ENCODE measurements at places on chromosomes 5 and 9.

- DNase-seq, result no peak
These were observed 38.8 kb downstream of the CWC27 start for GRCh38 chr5:64807520-64807919.

DNA sequence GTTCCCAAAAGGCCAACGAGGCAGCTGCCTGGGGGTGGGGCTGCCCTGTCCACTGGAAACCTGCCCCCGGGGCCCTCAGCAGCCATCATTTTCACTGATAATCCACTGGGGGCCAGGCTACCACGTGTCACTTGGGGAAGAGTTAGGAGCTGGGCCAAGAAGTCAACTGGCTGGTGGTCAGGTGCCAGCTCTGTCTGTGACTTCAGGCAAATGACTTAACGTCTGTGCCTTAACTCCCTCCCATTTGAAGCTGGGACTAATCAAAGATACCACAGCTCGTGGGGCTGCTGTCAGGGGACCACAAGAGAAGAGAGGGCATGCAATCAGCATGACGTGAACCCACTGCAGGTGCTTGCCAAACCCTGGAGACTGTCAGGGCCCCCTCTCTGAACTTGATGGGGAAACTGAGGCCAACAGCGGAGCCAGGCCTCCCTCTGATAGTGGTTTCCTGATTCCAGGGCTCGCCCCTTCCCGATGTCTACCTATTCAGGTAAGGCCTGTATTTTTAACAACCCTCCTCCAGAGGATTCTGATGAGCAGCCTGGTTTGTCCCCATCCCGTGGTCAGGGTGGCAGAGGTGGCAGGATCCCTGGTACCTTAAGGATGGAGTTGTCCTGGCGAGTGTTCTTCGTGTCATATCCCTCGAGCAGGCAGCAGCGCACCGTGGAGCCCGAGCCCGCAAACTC, 12.3 kb upstream of the DPM2 start:
- no peak for DNase-seq

DNA sequence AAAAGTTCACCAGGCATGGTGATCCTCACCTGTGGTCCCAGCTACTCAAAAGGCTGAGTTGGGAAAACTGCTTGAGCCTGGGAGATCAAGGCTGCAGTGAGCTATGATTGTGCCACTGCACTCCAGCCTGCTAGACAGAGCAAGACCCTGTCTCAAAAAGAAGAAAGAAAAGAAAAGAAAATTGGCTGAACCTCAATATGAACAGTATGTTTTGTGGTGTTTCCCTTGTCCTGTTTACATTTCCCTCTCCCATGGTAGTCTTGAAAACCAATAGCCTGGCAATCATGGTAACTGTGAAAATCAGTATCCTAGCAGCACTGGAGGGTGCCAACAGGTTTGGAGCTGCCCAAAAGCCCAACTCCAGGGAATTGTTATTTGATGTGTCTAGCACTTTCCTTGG, 174.1 kb upstream of the NR4A3 start:
- no peak for DNase-seq

DNA sequence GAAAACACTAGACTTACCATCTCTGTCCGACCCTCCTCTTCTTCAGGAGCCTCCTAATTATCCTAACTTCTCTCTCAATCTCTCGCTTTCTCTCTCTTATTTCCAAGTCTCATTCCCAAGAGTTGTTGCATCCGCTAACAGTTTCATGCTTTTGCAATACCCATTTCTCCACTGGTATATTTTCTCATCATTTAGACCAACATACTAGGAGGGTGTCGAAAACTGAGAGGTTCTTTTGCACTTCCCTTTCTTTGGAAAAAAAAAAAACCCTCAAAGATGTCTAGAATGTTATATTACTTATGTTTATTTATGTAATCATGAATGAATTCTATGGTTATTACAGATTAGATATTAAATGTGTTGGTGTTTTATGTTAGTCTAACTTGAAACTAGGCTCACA, 35.9 kb downstream of the SPZ1 start:
- no peak for DNase-seq

- DNase-seq, result no peak
These were observed 234.3 kb downstream of the NR3C1 start for GRCh38 chr5:143168921-143169810.

- no peak for DNase-seq
These were observed 364.1 kb downstream of the MAN2A1 start for GRCh38 chr5:110053824-110054223.

DNA sequence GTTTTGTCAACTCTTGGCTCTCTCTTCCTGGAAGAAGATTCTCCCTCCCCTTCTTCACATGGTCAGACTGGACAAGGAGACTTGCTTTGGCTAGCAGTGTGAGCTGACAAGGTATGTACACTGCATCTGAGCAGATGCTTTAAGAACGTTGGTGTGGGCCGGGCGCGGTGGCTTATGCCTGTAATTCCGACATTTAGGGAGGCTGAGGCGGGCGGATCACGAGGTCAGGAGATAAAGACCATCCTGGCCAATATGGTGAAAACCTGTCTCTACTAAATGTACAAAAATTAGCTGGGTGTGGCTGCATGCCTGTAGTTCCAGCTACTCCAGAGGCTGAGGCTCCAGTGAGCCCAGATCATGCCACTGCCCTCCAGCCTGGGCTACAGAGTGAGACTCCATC, 26.4 kb upstream of the SEMA5A start:
- no peak for DNase-seq

- no peak for DNase-seq
These were observed 4.7 kb downstream of the SLC2A6 start for GRCh38 chr9:133474215-133474614.

DNA sequence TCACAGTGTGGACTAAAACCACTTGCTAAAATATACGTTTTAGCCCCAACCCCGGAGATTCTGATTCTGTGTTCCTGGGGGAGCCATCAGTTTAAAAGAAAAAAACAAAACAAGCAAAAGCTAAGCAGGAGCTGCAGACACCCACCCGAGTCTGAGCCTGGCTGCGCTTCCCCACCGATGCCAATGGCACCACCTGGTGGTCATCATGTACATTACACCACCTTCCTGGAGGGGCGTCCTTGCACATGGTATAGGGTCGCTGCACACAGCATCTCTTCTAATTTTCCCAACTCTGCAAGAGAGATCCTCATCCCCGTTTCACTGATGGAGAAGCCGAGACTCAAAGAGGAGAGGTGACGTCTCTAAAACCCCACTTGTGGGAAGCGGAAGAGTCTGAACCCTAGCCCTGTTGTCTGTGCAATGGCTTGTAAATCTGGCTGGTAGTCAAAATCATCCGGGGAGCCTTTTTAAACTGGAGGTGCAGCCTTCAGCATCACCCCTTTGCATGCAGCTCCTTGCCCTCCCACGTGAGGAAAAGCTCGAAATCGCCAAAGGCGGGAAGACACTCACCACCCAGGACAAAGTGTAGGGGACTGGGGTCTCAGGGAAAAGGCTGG, 23.1 kb upstream of the CNOT6 start:
- DNase-seq, result peak; percentile 32

Data from NCI-H524 (cell line).